ENCODE measurements at places on chromosomes 2 and 18.

DNA sequence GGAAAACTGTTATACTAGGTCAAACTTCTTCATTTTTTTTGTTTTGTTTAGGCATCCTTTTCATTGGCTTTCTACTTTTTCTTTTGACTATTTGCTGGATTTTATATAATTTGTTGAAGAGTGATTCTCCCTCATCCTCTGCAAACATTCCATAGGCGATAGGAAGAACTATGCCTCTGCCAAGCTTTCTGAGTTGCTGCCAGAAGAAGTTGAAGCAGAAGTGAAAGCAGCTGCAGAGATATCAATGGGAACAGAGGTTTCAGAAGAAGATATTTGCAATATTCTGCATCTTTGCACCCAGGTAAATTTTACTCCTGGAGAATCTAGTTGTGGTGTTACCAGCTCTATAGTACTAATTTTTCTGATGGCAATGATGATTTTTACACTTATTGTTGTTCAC is 25.4 kb downstream of the NOP58 start:
- DNase-seq: no peak

DNA sequence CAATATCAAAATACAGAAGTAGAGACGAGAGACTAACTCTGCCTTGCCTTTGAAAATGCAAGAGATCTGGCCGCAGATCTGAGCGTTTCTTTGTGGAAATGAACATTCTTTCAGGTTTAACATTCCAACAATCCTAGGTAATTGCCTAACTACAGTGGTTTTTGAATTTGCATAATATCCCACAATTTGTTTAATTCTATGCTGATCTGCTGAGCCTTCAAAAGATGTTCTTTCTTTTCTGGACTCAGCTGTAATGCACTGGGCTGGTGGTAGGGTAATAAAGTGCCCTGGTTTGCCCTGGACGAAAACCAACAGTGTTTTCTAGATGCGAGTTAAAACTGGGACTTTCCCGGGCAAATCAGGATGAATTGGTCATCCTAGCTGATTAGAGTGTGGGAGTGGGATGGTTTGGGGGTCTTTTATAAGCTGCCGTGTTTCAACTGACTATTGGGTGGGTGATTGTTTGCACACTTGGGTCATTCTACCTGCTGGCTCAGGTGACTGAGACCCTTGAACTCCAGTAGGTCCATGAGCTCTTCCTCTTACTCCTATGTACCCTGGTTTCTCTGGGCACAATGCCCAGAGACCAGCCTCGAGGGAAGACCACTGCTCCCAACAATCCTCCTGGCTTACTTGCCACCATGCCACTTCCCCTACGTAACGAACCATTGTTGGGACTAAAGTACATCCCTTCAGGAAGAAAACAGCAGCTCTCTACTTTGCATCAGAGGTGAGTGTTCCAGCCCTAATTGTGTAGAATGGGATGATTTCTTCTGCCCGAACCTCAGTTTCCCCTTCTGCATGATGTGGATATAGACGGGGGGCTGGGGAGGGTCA is 3.4 kb upstream of the PAX8 start:
- no peak for DNase-seq

DNA sequence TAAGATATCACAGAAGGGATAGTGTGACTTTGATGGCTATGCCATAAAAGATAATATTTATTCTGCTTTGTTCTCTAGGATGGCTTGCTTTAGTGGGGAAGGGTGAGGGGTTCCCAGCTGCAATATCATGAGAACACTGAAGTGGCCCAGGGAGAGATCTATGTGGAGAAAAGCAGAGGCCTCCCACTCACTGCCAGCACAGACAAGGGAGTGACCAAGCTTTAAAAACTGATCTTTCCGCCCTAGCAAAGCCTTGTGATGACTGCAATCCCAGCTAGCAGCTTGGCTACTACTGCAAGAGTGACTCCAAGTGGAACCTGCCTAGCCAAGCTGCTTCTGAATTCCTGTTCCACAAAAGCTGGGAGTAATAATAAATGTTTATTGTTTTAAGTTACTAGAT is 7.8 kb upstream of the DDX1 start:
- DNase-seq: no peak

GRCh38 chr2:207603486-207603885 is 21.7 kb downstream of the METTL21A start:
- DNase-seq: no peak

DNA sequence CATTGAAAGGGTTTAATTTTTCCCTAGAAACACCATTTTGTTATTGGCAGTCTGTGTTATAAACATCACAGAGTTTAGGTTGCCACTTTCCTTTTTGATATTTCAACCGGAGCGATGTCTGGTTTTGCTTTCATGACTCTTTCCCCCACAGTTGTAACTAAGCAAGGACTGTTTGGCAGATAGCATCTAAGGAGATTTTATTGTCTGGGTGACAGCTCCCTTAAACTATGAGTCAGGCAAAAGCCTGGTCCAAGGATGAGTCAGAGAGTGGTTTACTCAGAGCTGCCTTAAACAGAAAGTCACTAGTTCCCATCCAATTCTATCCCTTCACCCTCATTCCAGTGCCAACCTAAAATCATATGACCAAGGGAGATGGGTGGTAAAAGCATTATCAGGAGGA is 341.6 kb upstream of the VWC2L start:
- DNase-seq: no peak

- no peak for DNase-seq
Observed at GRCh38 chr2:82959727-82960126, 1499.4 kb downstream of the SUCLG1 start.

GRCh38 chr2:66426244-66427111 is 8.4 kb upstream of the MEIS1 start:
- no peak for DNase-seq

DNA sequence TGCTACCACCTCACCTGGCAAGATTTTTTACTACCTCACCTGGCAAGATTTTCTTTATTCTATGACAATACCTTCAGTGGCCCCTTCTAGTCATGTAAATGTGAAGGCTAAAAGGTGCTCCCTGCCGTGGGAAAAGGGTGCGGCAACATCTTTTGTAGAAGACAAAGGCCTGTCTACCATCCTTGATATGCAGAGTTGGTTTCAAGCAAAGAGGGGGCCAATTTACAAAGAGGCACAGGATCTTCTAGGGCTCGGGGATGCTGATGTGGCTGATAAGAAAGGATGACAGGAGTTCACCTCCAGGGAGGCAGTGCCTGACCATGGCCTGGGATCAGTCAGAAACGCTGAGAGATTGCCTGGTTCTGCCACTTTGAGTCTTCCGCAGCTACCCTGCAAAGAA is 165.4 kb upstream of the SLC1A4 start:
- DNase-seq: no peak

DNA sequence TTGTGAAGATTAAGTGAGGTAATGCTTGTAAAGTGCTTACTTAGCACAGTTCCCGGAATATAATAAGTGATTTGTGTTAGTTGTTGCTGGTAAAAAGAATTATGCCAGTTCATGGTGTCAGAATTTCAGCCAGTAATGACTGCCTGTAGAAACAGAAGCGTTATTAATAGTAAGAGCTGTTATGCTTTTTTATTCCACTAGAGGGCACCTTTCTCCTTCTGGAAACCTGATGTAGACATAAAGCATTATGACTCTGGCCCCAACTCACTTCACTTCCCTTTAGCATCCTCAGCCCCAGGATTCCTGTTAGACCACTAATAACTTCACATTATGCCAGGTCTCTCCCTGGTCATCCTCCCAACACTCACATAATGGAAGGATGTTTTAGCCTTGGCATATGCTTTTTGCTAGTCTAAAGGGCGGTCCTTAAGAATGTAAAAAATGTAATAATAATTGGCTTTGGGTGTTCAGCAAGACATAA is 34.9 kb downstream of the C18orf54 start:
- no peak for DNase-seq

DNA sequence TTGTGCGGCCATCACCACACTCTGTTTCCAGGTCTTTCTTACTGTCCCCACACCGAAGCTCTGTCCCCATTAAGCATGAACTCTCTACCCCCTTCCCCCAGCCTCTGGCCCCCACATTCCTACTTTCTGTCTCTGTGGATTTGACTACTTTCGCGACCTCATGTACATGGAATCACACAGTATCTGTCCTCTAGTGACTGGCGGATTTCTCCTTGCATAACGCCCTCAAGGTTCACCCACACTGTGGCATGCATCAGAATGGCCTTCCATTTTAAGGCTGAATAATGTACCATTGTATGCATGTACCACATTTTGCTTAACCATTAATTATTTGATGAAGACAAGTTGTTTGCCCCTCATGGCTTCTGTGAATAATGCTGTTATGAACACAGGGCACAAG is 467.6 kb upstream of the HS6ST1 start:
- DNase-seq: no peak

DNA sequence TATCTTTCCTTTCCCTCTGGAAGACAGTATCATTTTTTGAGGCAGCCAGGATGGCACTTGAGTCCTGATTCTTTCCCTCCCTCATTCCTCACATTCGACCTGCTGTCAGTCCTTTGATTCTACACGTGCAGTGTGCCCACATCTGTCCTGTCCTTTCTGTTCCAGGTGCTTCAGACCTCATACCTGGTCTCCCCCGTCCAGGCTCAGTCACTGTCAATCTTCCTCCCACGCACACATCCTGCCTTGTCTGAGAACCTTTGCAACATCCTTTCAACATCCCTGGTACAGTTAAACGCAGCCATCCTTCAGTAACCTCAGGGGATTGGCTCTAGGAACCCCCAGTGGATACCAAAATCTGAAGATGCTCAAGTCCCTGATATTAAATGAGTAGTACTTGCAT is 10.1 kb downstream of the BCL2 start:
- DNase-seq: no peak

DNA sequence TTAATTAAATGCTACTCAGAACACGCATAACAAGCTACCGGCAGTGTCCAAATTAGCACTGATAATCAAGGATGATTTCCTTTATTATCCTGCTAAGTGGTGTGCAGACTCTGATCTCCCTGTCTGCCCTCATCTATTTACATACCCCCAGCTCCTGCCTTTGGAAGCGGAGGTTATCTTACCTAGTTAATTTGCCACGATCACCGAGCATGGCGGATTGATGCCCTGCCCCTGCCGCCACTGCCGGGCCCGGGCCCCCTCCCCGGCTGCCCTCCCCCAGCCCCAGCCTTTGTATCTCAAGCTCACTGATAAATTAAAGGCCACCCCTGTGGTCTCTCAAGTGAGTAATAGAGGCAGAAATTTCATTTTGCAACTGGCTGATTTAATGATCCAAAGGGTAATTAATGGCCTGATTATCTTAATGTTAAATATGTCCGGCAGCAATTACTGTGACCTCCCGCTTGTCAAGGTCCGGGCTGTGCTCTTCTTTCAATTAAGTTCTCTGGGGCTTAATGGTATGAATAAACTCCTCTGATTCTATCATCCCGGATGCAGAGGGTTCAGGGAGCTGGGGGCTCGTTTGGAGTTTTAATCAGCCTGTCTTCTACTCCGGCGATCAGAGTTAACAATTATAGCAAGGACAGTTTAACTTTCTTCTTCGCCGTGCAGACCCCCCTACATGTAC is 113.4 kb downstream of the GBX2 start:
- DNase-seq: no peak

DNA sequence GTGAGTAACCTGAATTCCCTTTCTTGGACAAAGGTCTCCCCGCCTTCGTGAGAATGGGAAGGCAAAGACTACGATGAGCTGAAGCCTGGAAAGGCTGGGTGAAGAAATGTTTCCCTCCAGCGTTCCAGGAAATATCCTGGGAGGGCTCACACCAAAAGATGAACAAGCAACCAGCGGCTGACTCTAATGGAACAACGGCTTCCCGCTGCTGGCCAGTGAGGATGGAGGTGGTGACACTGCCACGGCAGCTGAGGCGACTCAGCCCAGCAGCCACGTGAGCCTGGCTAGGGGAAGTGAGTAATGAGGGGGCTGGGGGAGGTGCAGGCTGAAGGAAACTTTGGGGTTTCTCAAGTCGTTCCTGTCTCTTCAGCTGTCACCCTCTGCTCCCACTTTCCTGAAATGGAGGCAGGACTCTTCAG is 105.0 kb upstream of the SMAD7 start:
- no peak for DNase-seq

DNA sequence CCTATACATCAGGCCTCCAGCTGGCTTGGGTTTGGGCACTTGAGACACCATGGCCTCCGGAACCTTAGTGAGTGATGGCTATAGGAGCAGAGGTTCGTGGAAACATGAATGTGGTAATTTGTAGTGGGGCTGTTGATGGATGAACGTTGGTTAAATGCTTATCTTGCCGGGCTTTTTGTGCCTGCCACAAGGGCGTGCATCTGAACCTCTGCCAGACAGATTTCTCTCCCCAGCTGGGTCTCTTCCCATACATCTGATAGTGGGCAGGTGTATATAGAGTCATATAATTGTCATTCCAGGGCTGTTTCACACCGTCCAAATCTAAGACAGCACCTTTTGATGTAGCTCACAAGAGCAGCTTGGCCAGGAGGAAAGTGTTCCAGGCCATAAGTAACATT is 14.7 kb downstream of the LAMA3 start:
- DNase-seq: no peak

DNA sequence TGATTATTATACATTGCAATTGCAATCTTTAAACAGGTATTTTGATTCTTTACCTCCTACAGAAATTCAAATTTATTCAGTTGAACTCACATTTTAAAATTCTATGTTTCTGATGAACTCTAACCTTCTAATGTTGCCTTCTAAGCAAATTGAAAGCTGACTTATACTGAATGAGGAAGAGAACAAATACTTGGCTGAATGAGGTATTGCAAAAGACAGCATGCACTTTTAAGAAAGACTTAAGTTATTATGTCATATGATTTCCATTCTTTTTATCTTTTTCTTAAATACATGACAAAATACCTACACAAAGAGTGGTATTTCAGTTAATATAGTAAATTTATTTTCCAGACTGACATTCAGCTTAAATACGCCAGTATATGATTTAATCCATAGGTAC is 64.7 kb downstream of the FAM228A start:
- no peak for DNase-seq

GRCh38 chr2:72442270-72442669 is 294.6 kb upstream of the CYP26B1 start:
- DNase-seq: no peak

- no peak for DNase-seq
Observed at GRCh38 chr2:96872591-96873349, 2.9 kb upstream of the SEMA4C start.

GRCh38 chr18:48613589-48614404 is 75.0 kb downstream of the CTIF start:
- DNase-seq: no peak

- no peak for DNase-seq
Observed at GRCh38 chr18:40841467-40841866, 1113.6 kb upstream of the PIK3C3 start.

GRCh38 chr2:46632349-46632748 is 153.0 kb downstream of the TMEM247 start:
- DNase-seq: no peak
